ENCODE measurements at places on chromosomes 7 and 10.

DNA sequence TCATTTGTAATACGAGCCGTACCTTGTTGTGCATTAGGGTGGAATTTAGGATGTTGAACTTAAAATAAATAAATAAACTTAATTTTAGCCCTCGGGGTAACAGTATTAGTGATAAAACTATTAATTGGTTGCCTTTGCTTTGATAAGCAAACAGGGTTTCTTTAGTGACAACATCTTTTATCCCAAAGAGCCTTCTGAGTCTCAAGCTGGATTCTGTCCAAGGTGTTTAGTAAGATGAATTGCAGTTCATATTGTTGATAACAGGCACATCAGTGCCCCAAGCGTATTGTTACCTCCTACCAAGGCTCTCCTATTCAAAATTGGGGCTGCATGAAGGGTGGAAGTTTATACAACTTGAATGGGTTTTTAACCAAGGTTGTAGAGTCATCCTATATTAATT, 144.4 kb upstream of the CELF2 start:
- DNase-seq, result no peak

GRCh38 chr7:82726038-82726800, 282.6 kb upstream of the CACNA2D1 start:
- DNase-seq, result no peak

- no peak for DNase-seq
Observed at GRCh38 chr7:55452971-55453370, 87.8 kb downstream of the LANCL2 start.

GRCh38 chr7:82527851-82528250, 84.3 kb upstream of the CACNA2D1 start:
- DNase-seq, result no peak

DNA sequence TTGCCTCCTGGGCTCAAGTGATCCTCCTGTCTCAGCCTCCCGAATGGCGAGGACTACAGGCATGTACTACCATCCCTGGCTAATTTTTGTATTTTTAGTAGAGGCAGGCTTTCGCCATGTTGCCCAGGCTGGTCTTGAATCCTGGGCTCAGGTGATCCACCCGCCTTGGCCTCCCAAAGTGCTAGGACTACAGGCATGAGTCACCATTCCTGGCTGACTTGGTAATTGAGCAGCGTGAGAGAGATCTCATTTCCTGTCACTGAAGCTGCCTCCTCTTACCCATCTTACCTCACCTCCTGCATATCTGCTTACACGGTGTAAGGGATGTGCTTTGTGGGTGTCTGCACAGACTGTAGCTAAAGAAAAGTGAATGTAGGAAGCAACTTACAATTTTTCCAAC, 9.7 kb downstream of the IFIT3 start:
- no peak for DNase-seq

Measured in breast epithelium (tissue), 4 donors.